Fibroblast of skin of back (primary cell): ENCODE measurements at places on chromosomes 2 and 18.
A peak's percentile ranks its signal among the peaks of the same experiment; 100 is the strongest.

- DNase-seq = no peak
Measured at GRCh38 chr2:96877631-96878092, 7.8 kb upstream of the SEMA4C start.

GRCh38 chr2:120401275-120402066 is 55.5 kb downstream of the INHBB start:
- no peak for DNase-seq

GRCh38 chr2:45951025-45951727 is 299.7 kb downstream of the PRKCE start:
- DNase-seq = no peak

- no peak for DNase-seq
Measured at GRCh38 chr18:48808476-48808875, 142.3 kb downstream of the SMAD7 start.

DNA sequence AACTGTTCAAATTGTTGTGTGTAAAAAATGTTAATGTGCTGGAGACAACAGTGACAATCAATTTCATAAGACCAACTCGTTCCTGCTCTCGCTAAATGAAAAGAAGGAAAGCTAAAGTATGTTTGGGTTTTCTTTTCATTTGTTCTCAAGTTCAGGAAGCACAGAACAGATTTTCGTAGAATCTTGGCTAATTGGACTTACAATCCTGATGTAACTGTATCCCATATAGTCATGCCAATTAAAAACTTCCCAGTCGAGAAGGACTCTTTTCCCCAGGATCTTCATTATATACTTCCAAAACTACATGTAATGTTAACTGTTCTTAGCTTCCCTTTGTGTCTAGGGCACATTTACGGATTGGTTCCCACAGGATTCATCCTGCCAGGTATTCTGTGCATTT is 135.4 kb upstream of the ITGB6 start:
- DNase-seq = no peak

GRCh38 chr2:237509905-237510304 is 22.9 kb downstream of the MLPH start:
- no peak for DNase-seq

- DNase-seq = no peak
Measured at GRCh38 chr2:200221055-200221955, 85.2 kb upstream of the SPATS2L start.

DNA sequence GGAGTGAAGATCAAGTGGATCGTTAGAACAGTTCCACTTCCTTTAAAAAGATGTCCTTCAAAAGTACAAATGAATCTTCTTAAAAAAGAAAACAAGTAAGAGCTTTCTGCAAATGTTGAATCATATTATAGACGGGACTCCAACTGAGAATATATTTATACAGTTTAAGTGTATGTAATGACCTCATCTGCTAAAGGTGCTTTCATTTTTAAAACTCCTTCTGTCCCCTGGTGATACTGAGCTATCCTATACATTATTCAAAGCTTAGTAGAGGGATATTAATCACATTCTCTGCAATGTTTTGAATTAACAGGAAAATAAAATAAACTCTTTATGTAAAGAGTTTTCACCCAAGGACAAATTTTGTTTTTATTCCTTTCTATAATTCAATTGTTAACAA is 420.7 kb upstream of the SLC8A1 start:
- DNase-seq = no peak

DNA sequence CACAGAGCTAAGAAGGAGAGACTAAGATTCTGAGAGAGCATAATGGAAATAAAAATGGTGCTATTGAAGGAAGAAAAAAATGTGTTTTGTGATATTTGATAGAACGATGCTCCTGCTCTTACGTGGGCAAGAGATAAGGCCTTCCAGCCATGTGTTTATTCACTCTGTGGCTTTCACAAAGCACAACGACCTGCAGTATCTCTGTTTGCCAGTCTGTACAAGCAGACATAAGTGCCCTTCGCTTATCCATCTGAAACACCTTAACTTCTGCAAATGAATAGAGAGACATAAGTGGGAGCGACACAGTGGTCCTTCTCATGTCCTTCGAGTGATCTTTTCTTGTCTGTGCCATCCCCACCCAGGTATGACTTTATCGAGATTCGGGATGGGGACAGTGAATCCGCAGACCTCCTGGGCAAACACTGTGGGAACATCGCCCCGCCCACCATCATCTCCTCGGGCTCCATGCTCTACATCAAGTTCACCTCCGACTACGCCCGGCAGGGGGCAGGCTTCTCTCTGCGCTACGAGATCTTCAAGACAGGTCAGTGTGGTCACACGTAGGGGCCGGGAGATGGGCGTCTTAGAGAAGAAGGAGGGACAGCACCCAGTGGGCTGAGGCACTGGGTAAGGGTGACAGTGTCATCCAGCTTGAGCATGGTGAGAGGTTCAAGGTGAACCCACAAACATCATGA is 33.7 kb downstream of the NRP2 start:
- DNase-seq = no peak

DNA sequence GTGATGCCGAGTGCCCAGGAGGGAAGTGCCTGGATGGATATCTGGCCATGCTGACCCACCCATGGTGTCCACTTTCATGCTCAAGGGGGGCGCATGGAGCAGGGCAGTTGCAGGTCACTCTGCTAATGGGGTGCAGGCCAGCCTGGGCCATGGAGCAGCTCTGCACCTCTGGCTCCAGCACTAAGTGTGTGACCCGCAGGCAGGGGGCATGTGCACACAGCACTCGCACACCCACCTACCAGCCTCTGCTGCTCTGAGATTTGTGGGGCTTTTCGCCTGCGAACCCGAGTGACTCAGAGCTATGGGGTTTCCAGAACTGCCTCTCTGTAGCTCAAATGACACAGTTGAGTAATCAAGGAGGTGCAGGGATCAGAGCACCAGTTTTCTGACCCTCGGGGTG is 66.2 kb downstream of the CYP26B1 start:
- DNase-seq = peak; percentile 69

- no peak for DNase-seq
Measured at GRCh38 chr2:176479961-176480360, 210.7 kb downstream of the MTX2 start.

- DNase-seq = no peak
Measured at GRCh38 chr18:55244546-55244945, 285.3 kb upstream of the CCDC68 start.

GRCh38 chr2:5007596-5007995 is 684.6 kb upstream of the SOX11 start:
- peak; percentile 30 for DNase-seq
